ENCODE measurements at places on chromosomes 3 and 15.
A peak's percentile ranks its signal among the peaks of the same experiment; 100 is the strongest.

- no peak for DNase-seq
These were observed 4.2 kb downstream of the PLOD2 start for GRCh38 chr3:146156666-146157314.

- peak; percentile 31 for DNase-seq
These were observed 12.1 kb downstream of the ZDHHC19 start for GRCh38 chr3:196198771-196199753.

GRCh38 chr3:196533260-196533681 lies 18.1 kb upstream of the SMCO1 start:
- no peak for DNase-seq

DNA sequence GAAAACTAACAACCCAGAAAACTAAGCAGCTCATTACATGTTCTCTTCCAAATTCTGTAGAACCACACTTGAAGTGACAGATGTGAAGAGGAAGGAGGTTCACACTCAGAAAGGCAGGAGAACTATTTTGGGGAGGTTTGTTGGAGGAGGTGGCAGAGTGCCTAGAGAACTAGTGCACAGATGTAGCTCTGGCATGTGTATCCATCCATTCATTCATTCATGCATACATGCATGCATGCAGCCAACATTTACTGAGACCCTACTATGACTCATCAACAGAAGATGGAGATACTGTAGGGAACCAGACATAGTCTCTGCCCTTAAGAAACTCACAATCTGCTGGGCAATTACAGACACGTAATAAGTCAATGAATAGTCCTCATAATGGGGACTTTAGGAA lies 116.7 kb downstream of the ERC2 start:
- DNase-seq = no peak

DNA sequence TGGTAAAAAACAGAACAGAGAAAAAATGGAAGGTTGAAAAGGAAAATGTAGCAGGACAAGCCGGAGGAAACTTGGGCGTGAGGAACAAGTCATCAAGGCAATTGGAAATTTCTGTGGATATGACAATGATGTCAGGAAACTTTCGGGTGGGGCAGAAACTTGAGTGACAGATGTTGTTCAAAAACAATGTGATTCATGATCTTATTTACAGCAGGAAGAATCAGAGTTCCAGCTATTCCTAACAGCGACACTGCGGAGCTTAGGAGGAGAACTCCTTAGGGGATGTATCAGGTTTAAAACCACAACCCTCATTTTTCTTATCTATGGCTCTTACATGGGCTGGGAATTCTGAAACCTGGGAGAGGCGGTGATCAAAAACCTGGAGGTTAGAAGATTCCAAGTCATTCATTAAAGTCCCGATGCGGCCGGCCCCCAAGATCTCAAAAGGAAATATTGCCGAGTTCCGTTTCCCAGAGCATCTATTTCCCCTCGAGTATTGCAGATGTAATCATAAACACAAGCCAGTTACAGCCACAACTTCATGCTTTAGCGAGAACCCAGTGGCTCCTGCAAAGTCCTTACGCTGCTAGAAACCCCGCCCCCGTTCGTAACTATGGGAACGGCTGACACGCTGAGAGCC lies 659 bp upstream of the ARRDC4 start:
- no peak for DNase-seq

- no peak for DNase-seq
These were observed 1.8 kb upstream of the CCR1 start for GRCh38 chr3:46209746-46210470.

GRCh38 chr3:175983379-175983778 lies 1124.2 kb downstream of the NAALADL2 start:
- no peak for DNase-seq

Data from A549 (cell line).